Activated CD8-positive, alpha-beta memory T cell treated with anti-CD3 and anti-CD28 coated beads for 1 hour (primary cell): ENCODE measurements at places on chromosomes 11 and 22.

DNA sequence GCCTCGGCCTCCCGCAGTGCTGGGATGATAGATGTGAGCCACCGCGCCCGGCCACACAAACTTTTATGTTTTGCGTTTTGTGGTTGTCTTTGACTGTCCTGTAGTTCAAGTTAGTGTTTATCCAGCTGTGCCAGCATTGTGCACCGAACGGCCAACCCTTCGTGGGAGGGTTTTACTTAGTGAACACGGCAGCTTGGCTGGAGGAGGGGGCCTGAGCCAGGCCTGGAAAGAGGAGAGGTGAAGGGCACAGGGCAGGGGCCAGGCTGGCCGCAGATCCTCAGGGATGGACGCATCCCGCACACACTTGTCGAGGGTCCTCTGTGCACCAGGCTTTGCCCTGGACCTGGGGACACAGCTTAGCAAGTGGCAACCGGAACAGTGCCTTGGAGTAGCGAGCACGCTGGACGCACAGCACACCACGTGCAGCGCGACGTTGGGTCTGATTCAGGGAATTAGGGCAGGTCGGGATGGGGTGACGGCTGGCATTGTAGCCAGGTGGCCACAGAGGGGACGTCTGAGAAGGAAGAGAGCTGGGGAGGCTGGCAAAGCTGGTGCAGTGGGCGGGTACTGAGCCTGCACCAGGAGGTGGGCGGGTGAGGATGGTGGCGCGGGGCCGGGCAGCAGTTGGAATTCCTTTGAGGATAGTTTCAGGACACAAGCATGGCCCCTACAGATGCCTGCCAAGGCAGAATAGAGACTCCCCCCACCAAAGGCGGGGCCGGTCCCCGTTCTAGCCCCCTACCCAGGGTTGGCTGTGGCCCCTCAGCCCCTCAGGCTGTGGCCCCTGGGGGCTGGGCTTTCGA lies 13.4 kb downstream of the EPS8L2 start:
- no peak for DNase-seq

DNA sequence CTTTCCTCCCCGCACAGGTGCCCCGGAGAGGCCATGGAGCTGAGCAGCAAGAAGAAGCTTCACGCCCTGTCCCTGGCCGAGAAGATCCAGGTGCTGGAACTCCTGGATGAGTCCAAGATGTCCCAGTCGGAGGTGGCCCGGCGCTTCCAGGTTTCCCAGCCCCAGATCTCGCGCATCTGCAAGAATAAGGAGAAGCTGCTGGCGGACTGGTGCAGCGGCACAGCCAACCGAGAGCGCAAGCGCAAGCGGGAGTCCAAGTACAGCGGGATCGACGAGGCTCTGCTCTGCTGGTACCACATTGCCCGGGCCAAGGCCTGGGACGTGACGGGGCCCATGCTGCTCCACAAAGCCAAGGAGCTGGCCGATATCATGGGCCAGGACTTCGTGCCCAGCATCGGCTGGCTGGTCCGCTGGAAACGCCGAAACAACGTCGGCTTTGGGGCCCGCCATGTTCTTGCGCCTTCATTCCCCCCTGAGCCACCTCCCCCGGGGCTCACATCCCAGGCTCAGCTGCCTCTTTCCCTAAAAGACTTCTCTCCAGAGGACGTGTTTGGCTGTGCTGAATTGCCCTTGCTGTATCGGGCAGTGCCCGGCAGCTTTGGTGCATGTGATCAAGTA lies 1.3 kb downstream of the TIGD3 start:
- no peak for DNase-seq

GRCh38 chr11:47288066-47288465 lies 18.1 kb downstream of the MADD start:
- DNase-seq: no peak

- peak; percentile 24 for DNase-seq
Observed at GRCh38 chr22:39306456-39307361, 12.7 kb downstream of the RPL3 start.

- no peak for DNase-seq
Observed at GRCh38 chr22:44225091-44225689, 44.5 kb downstream of the PARVG start.

GRCh38 chr11:110003426-110003825 lies 89.8 kb upstream of the ZC3H12C start:
- DNase-seq: no peak

DNA sequence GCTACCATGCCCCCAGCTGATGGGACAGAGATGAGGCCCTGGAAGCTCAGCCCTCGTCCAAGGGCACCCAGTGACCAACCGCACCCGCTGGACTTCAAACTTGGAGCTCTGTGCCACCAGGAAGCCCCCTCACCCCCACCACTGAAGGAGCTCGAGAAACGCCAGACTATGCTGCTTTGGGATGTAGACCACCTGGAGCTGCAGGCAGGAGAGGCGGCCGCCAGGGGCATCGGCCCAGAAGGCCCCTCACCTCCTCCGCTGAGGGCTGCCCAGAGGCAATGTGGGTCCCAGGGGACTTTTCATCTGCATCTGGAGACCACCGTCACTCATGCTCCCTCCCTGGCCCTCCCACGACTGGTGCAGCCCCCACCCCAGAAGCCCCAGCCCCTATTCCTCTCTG lies 28.3 kb downstream of the CDKN1C start:
- no peak for DNase-seq

DNA sequence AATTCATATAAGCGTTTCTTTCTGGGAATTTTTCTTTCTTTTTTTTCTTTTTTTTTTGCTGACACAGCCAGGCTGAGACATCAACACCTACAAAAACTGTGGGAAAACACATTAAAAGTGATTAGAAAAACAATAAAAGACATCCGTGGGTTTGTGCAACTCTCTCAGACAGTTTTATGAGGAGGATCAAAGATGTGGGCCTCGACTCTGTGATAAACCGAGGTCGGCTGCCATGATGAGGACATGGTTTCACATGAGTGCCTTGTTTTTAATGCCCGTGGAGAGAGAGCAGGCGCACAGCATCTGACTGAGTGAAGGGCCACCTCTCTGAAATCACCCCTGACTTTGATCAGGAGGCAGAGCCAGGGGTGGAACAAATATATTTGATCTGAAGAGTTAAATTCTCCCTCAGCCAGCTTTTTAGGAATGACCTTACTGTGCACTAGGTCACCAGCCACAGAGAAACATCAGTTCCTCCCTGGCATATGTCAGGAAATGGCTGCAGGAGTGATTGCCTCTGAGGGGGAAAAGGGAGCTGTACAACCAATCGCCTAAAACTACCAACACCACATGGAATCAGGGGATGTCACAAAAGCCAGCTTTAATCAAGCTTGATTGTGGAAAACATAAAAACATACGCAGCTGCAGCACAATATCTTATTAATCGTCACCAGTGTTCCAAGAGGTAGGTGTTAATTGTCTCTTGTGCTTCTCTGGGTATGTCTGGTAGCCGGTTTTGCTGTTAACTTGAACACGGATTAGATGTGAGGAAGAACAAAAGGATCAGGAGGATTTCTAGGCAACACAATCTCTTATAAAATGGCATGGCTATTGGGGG lies 164.7 kb downstream of the MAML2 start:
- DNase-seq: no peak

- no peak for DNase-seq
Observed at GRCh38 chr22:24687322-24687721, 84.3 kb downstream of the GGT1 start.

DNA sequence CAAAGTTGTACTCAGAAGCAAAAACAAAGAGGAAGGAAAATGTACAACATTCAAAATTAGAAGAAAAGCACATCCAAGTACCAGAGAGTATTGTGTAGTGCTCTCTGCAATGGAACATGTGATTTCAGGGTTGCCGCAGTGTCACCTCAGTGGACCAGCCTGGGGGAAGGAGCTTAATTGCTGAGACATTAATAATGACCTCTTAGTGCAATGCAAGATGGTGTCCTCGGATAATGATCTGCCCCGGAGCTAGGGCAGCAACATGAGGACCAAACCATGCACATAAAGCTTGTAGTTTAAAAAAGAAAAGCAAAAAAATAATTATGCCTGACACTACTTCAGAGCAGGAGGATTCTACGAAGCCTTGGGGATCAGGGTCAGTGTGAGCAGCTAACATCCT lies 11.3 kb upstream of the JHY start:
- no peak for DNase-seq

GRCh38 chr11:64251016-64251752 lies at the start of gene PLCB3:
Gene PLCB3, plus strand, starts transcription at chr11:64251530. Its CDS starts 120 bp downstream, at chr11:64251650.
- DNase-seq: no peak

DNA sequence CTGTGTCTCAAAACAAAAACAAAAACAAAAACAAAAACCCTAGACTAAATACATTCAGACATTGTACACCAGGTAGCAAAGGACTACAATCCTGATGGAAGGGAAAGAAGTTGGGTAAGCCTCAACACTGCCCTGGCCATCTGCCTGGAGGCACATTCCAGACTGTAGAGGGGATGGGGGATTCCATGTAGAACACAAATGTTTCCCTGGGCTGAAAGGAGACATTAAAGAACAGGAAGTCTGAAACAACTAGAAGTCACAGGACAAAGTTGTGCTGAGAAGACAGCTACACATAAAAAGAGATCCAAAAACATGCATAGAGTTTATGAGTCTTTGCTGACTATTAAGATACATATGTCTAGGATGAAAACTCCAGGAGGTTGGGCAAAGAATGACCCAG lies 83.9 kb downstream of the RRAS2 start:
- no peak for DNase-seq

DNA sequence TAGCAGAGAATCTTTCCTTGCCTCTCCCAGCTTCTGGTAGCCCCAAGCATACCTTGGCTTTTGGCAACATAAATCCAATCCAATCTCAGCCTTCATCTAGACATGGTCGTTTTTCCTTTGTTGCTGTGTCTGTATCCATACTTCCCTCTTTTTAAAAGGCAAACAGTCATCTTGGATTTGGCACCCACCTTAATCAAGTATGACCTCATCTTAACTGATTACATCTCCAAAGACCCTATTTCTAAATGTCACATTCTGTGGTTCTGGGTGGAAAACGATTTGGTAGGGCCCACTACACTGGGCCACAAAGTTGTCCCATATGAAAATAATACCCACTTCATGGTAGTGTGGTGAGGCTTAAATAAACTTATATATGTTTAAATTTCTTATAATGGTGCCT lies 852 bp downstream of the BUD13 start:
- no peak for DNase-seq

DNA sequence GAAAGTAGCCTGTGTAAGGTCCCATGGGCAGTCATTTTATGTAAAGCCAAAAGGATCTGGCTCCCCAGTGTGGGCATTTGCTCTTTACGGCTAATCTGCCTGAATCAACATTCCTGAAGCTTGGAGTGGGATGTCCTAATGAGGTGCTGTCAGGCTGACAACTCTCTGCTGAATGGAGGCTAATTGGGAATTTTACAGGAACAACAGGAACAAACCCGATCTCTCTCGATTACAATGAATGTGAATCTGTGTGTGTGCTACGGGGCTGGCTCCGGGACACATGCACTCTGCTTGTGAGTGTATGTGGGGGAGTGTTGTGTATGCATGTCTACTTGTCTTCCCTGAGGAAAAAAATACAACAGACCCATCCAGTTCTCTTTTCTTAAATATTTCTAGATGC lies 415.2 kb downstream of the TENM4 start:
- no peak for DNase-seq

DNA sequence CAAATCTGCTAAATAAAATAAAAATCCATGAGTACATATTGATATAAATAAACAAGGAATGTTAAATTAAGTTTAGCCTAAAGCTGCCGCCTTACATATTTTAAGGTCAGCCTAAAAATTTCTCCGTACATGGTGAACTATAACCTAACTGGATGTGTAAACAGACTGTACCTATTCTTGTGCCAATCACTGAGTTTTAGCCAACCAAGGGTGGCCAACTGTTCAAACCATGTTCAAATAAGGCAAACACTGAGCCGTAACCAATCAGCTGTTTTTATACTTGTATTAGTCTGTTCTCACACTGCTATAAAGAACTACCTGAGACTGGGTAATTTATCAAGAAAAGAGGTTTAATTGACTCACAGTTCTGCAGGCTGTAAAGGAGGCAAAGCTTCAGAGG lies 8.6 kb upstream of the QSER1 start:
- no peak for DNase-seq

- no peak for DNase-seq
Observed at GRCh38 chr11:7643314-7643713, 30.0 kb downstream of the CYB5R2 start.

GRCh38 chr11:18731949-18732821 lies 6.2 kb upstream of the IGSF22 start:
- DNase-seq: no peak

- peak; percentile 65 for DNase-seq
Observed at GRCh38 chr11:66069715-66070603, at the start of gene PACS1. Gene PACS1, plus strand, starts transcription at chr11:66070272. Its CDS starts 215 bp downstream, at chr11:66070487.

GRCh38 chr22:32661737-32662586 lies 139.5 kb upstream of the TIMP3 start:
- DNase-seq: no peak

- DNase-seq: no peak
Observed at GRCh38 chr22:37552524-37553163, 7.6 kb upstream of the CDC42EP1 start.

DNA sequence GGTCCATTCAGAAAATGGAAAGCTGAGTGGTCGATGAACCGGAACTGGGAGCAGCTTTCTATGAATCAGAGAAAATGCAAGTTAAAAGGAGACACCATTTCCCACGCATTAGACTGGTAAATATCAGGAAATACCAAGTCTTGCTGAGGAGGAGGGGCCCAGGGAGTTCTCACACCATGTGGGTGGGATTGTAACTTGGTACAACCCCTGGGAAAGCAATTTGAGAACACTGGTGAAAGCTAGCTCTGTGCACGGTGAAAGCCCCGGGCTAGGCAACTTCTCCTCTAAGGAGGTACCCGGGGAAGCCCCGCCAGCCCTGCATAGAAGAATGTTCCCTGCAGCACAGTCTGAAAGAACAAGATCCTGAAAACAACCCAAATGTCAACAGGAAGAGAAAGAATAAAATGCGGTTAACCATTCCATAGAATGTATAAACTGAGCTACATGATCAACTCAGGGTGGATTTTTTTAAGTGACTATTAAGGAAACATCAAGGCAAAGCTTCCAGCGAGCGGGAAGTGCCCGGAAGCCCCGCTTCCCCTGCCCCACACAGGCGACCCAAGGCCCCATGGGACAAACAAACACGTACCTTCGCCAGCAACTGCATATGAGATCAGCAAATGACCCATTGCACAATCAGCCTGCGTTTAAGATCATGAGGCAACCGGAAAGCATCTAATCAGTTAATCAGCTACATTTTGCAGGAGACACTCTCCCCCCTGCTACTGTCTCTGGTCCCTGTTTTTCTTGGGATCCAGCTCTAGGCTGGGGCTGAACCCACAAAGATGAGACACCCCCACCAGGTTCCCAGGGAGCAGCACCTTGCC lies 11.3 kb downstream of the SHANK2 start:
- no peak for DNase-seq

- DNase-seq: no peak
Observed at GRCh38 chr11:12131943-12132789, 21.8 kb downstream of the MICAL2 start.

GRCh38 chr11:17077240-17077519 lies 287 bp downstream of the RPS13 start:
- DNase-seq: no peak
